ELR (cell line): ENCODE measurements at places on chromosomes 13 and 19.

DNA sequence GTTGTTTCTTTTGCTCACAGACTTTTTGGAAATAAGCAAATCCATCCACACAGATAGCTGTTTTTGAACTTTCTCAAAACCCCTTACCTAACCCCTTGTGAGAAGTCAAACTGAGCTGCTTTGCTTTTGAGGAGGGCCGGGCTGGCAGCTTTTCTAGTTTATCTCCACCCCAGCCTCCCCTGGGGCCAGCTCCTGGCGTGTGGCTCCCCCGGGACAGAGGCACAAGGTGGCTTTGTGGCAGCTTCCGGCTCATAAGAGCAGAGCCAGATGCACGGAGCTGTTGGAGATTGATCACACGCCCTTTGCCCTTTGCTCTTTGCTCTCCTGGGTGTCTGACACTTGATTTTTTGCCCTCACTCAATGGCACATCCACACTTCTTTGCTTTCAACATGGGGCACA lies 24.9 kb upstream of the RNF113B start:
- no peak for DNase-seq

GRCh38 chr19:28066161-28066560 lies 1146.8 kb downstream of the UQCRFS1 start:
- DNase-seq: no peak

- DNase-seq: no peak
Measured at GRCh38 chr19:13459351-13459750, 46.9 kb downstream of the CACNA1A start.

- no peak for DNase-seq
Measured at GRCh38 chr19:46845959-46846459, 4.6 kb downstream of the AP2S1 start.

GRCh38 chr13:30103161-30103840 lies 204.1 kb downstream of the KATNAL1 start:
- no peak for DNase-seq

DNA sequence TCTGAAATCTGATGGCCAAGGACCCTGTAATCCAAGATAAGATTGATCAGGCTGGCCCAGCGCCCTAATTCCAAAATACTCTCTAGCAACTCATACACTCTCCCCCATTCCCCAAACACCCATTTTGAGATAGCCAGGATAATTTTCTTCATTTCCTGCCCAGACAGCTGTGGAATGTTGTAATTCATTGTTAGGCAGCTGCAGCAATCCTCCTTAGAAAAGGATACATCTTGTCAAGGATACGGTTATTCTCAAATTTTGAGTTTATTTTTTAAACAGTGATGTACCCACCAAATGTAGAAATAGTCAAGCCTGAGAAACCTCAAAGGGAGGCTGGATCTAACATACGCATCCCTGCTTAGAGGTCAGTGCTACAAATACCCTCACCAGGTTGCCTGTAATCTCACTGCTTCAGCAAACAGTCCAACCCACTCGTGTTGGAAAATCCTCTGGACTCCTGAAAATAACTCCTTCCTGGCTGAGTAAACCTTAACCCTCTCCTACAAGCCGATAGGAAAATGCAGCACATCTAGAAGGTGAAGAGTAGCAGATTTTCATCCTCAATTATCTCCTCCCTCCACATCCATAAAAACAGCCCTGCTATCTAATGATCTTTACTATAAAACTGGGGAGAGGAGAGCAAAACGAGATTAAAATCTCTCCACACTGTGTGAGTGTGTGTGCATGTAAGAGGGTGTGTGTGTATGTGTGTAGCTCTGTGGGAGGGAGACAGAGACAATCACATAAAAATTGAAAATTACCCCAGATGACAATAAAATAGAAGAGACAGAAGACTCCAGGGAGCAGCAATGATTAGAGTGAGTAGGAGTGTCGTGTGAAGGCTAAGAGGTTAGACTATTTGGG lies 683.1 kb downstream of the DIAPH3 start:
- no peak for DNase-seq
